ENCODE measurements at places on chromosomes 6 and 20.

- H3K4me1 ChIP-seq, result peaks cover 34% of the 10 kb centered on the region
- H3K36me3 ChIP-seq, result no peaks in the 10 kb centered on the region
- no peaks in the 10 kb centered on the region for H3K27me3 ChIP-seq
- H3K27ac ChIP-seq, result peak overlapping the region; percentile 1
- DNase-seq, result no peak
These were observed 168.7 kb upstream of the FUT9 start for GRCh38 chr6:95847061-95847460.

DNA sequence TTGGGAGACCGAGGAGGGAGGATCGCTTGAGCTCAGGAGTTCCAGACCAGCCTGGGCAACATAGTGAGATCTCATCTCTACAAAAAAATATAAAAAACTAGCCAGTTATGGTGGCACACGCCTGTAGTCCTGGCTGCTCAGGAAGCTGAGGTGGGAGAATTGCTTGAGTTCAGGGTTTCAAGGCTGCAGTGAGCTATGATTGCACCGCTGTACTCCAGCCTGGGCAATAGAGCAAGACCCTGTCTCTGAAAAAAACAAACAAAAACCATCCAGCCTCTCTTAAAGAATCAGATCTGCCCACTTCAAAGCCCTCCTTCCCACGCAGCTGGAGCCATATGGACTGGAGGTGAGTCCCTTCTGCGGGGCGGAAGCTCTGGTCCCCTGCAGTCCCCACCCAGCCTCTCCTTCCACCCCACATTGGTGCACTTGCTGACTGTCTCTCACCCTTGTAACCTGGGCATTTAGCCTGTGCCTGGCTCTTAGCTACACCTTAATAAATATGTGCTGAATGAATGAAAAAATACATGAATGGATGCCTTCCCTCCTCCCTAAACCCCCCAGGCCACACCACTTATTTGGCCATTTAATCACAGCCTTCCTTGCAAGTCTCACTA lies 7.2 kb upstream of the PARD6B start:
- no peak overlapping the region for H3K27ac ChIP-seq
- no peaks in the 10 kb centered on the region for H3K27me3 ChIP-seq
- no peaks in the 10 kb centered on the region for H3K36me3 ChIP-seq
- H3K4me3 ChIP-seq, result no peak overlapping the region
- peaks cover 39% of the 10 kb centered on the region for H3K4me1 ChIP-seq

- no peak for DNase-seq
- H3K36me3 ChIP-seq, result no peaks in the 10 kb centered on the region
- H3K27ac ChIP-seq, result no peak overlapping the region
- no peak overlapping the region for H3K4me3 ChIP-seq
These were observed 222.9 kb downstream of the UBE3D start for GRCh38 chr6:82842721-82843120.

- H3K4me3 ChIP-seq, result no peak overlapping the region
- DNase-seq, result no peak
- no peaks in the 10 kb centered on the region for H3K36me3 ChIP-seq
- no peaks in the 10 kb centered on the region for H3K27me3 ChIP-seq
- H3K27ac ChIP-seq, result no peak overlapping the region
These were observed 23.6 kb upstream of the DNAAF9 start for GRCh38 chr20:3431109-3431508.

GRCh38 chr6:127022302-127022701 lies 96.2 kb upstream of the RSPO3 start:
- no peaks in the 10 kb centered on the region for H3K27me3 ChIP-seq
- peak overlapping the region; percentile 94 for H3K27ac ChIP-seq
- H3K36me3 ChIP-seq, result peaks cover 9% of the 10 kb centered on the region
- H3K4me3 ChIP-seq, result no peak overlapping the region

DNA sequence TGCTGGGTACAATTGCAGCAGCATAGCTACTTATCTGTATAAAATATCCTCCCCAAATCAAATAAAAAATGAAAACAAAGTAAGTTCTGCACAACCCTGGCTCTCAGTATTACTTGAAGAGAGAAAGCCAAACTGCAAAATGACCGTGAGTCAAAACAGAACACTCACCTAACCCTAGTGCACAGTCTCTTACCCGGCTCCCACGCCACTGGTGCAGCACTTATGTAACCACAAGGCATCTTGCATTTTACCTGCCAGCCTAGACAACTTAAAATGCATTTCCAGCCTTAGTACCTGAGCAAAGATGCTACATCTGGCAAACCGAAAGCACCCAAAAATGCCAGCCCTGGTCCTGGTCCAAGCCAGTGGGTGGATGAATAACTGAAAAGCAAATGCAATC lies 12.4 kb upstream of the SIRPB1 start:
- no peak for DNase-seq
- no peak overlapping the region for H3K27ac ChIP-seq
- peaks cover 6% of the 10 kb centered on the region for H3K4me1 ChIP-seq
- H3K4me3 ChIP-seq, result no peak overlapping the region
- H3K36me3 ChIP-seq, result no peaks in the 10 kb centered on the region

- no peak for DNase-seq
- no peak overlapping the region for H3K4me3 ChIP-seq
- no peak overlapping the region for H3K27ac ChIP-seq
- no peaks in the 10 kb centered on the region for H3K27me3 ChIP-seq
These were observed 5.6 kb upstream of the UCKL1 start for GRCh38 chr20:63961664-63962425.

GRCh38 chr6:169938731-169939130 lies 187.3 kb downstream of the ERMARD start:
- no peak overlapping the region for H3K27ac ChIP-seq
- peaks cover 26% of the 10 kb centered on the region for H3K27me3 ChIP-seq
- DNase-seq, result no peak
- H3K4me1 ChIP-seq, result peaks cover 38% of the 10 kb centered on the region

DNA sequence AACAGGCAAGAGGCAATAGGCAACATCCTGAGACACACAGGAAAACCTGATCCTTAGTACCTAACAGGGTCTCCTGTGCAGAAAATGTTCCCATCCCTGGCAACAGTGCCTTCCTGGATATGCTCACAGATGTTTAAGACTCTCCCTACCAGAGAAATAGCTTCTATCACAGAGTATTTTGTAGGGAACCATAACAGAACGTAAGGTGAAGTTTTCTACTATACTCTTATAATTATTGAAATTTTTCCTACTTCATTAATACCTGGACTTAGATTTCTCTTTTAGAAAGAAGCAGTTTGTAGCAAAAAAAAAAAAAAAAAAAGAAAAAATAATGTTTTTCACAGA lies 33.5 kb upstream of the LGSN start:
- H3K27ac ChIP-seq, result no peak overlapping the region
- no peaks in the 10 kb centered on the region for H3K27me3 ChIP-seq

DNA sequence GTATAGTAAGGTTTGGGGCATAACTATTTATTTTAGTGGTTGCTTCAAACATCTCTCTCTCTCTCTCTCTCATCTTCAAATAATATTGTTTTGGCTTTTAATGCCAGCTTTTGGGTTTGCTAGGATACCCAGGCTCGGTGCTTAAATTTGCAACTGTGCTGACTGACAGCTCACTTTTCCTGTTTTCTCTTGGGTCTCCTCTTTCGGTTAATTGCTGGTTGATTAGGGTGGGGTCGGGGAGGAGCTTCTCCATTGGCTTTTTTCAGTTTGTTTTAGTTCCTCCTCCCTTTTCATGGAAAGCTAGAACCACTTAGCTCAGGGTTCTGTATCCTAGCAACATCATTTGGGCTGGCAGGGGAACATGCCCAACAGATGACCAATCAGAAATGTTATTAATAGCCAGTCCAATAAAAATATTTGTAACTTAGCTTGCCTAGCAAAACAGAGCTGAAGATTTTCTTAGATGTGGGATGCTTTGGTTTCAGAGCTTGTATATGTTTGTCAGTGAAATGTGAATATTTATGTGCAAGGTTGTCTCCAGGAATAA lies 11.3 kb downstream of the TFAP2B start:
- no peaks in the 10 kb centered on the region for H3K36me3 ChIP-seq
- H3K4me1 ChIP-seq, result peaks cover 41% of the 10 kb centered on the region

GRCh38 chr20:22663528-22664025 lies 79.2 kb upstream of the FOXA2 start:
- DNase-seq, result no peak
- H3K27ac ChIP-seq, result no peak overlapping the region
- H3K36me3 ChIP-seq, result no peaks in the 10 kb centered on the region
- no peak overlapping the region for H3K4me3 ChIP-seq
- H3K27me3 ChIP-seq, result peaks cover 38% of the 10 kb centered on the region

DNA sequence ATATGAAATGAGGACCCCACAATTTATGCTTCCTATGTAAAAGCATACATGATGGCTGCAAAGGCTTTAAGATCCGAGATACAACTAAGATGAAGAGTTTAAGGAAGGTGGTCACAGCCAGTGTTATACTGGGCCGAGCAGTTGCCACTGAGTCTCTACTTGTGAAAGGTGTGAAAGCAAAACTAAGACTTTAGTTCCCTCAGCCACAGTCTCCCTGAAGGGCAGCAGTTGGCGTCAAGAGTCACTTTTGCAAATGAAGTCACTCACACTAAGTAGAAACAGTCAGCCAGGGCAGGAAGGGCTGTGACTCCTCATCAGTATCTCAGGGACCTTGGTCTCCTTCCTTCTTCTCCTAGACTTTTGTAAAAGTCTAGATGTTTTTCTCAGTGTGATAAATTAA lies 191.6 kb upstream of the MCHR2 start:
- no peak for DNase-seq
- no peak overlapping the region for H3K4me3 ChIP-seq
- no peaks in the 10 kb centered on the region for H3K27me3 ChIP-seq
- H3K36me3 ChIP-seq, result no peaks in the 10 kb centered on the region
- H3K4me1 ChIP-seq, result no peaks in the 10 kb centered on the region

- peaks cover 8% of the 10 kb centered on the region for H3K36me3 ChIP-seq
- H3K4me3 ChIP-seq, result peak overlapping the region; percentile 81
- peak; percentile 69 for DNase-seq
- H3K27me3 ChIP-seq, result no peaks in the 10 kb centered on the region
These were observed 7.8 kb downstream of the SYNGAP1 start for GRCh38 chr6:33427585-33428223.

DNA sequence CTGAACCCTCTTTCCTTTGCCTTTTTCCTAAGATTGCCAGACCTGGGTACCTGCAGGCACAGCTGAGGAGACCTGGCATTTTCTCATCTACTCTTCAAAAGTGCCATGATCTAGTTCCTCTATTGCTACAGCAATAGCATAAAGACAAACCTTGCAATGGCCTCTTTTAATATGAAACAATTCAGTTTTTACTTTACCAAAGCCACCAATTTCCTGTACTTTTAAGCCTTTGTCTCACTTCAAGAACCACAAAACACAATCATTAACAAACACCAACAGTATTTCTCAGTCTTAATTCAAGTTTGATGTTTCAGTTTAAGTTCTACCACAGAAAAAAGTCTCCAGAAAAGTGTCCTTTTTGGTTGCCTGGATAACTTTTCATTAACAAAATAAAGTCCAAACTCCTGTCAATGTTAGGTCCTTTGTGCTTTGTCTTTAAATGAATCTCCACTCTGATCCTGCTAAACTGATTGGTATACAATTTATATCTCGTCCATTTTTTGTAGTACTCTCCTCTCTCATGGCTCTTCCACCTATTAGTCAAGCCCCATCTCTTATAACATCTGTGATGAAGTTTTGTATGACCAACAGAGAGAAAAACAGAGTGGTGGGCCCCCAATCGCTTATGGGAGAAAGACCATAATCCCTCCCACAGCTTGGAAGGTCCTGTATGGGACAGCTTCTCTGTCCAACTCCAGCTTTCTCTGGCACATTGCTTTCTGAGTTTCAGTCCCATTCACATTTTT lies 50.5 kb upstream of the THEMIS start:
- no peaks in the 10 kb centered on the region for H3K36me3 ChIP-seq
- no peaks in the 10 kb centered on the region for H3K4me1 ChIP-seq
- H3K27ac ChIP-seq, result no peak overlapping the region
- H3K27me3 ChIP-seq, result no peaks in the 10 kb centered on the region
- no peak for DNase-seq

DNA sequence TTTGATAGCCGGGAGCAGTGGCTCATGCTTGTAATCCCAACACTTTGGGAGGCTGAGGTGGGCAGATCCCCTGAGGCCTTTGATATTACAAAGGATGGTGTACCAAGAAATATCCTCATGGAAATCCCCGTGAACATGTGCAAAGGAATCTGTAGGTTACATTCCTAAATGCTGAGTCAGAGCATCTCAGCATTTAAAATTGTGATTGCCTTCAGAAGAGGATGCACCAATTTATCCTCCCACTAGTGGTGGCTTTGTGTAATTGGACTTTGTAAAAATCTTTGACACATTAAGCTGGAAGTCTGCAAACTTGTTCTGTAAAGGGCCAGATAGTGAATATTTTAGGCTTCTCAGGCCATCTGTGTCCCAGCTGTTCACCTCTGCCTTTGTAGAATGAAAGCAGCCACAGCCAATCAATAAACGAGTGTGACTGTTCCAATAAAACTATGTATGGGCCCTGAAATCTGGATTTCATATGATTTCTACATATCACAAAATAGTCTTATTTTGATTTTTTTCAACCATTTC lies 11.8 kb downstream of the TMEM14B start:
- H3K4me1 ChIP-seq, result peaks cover 10% of the 10 kb centered on the region
- peaks cover 36% of the 10 kb centered on the region for H3K36me3 ChIP-seq
- no peak overlapping the region for H3K4me3 ChIP-seq
- no peaks in the 10 kb centered on the region for H3K27me3 ChIP-seq

- H3K4me3 ChIP-seq, result no peak overlapping the region
- no peak for DNase-seq
- no peaks in the 10 kb centered on the region for H3K4me1 ChIP-seq
- no peaks in the 10 kb centered on the region for H3K27me3 ChIP-seq
- no peaks in the 10 kb centered on the region for H3K36me3 ChIP-seq
These were observed 93.7 kb upstream of the EDN1 start for GRCh38 chr6:12196326-12196936.

DNA sequence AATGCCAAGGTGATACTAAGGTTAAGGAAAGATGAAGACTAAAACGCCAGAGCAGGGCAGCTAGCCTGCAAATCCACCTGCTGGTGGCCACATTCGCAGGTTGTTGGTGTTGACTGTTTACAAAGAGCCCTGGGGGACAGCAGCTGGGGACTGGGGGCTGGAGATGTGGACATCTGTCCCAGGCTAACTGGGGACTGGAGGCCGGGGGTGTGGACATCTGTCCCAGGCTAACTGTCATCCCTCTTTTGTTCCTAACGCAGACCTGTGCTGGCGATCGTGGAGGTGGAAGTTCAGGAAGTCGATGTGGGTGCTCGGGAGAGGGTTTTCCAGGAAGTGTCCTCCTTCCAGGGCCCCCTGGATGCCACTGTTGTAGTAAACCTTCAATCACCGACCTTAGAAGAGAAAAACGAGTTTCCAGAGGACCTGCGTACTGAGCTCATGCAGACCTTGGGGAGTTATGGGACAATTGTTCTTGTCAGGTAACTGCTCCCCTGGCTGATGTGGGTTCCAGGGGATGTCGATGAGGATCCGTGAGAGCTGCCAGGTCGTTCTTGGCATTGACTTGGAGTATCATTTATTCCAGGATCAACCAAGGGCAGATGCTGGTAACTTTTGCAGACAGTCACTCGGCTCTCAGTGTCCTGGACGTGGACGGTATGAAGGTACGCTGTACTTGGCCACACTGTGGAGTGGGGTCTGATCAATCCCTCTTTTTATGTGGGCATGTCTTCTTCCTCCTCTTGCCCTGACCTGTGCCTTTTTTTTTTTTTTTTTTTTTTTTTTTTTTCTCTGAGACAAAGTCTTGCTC lies 87.0 kb downstream of the SERAC1 start:
- no peak overlapping the region for H3K4me3 ChIP-seq
- H3K36me3 ChIP-seq, result peaks cover 53% of the 10 kb centered on the region
- no peaks in the 10 kb centered on the region for H3K4me1 ChIP-seq
- no peak overlapping the region for H3K27ac ChIP-seq
- DNase-seq, result no peak

- H3K4me1 ChIP-seq, result peaks cover 48% of the 10 kb centered on the region
- H3K27me3 ChIP-seq, result no peaks in the 10 kb centered on the region
- peak overlapping the region; percentile 46 for H3K4me3 ChIP-seq
- DNase-seq, result no peak
- H3K27ac ChIP-seq, result peak overlapping the region; percentile 96
These were observed 80.7 kb upstream of the CCN6 start for GRCh38 chr6:111973118-111973761.

- no peaks in the 10 kb centered on the region for H3K36me3 ChIP-seq
- peak; percentile 89 for DNase-seq
- H3K4me3 ChIP-seq, result no peak overlapping the region
- peaks cover 13% of the 10 kb centered on the region for H3K4me1 ChIP-seq
These were observed 5.5 kb downstream of the MDGA1 start for GRCh38 chr6:37691904-37692806.
